Activated T-cell treated with anti-CD3 and anti-CD28 coated beads for 4 hours (primary cell): ENCODE measurements at places on chromosomes 7 and 10.

DNA sequence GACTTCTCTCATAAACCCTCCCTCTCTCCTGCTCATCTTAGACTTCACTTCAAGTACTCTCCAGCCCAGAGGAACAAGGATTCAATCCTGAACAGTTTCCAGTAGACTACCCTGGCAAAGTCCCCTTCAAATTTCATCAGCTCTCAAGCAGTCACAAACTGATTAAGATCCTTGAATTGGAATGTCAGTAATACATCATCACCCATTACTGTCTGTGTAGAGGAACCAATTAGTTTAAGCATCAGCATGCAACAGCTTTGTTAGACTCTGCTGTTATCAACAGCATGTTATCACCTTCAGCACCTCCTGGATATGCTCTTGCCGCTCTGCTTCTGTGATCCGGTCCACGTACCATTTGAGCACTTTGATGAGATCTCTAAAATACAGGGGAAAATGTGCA, 307.0 kb upstream of the IMMP2L start:
- DNase-seq: no peak

DNA sequence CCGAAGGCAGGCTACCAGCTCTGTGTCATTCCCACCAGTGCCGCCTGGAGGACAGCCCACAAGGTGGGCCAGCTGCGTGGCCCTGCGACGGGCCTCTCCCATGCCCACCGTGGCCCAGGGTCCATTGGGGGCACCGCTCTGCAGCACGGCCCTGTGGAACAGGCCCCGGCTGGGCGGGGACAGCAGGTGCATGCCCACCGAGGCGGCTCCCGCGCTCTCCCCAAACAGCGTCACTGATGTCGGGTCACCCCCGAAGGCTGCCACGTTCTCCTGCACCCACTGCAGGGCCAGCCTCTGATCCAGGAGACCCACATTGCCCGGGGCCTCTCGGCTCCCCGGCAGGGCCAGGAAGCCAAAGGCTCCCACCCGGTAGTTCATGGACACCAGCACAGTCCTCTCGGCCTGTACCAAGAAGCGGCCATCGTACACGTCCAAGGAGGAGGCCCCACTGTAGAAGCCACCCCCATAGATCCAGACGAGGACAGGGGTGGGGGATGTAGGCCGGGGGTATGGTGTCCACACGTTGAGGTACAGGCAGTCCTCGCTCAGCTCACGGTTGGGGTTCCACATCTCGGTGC, 2.3 kb downstream of the ACHE start:
- no peak for DNase-seq

DNA sequence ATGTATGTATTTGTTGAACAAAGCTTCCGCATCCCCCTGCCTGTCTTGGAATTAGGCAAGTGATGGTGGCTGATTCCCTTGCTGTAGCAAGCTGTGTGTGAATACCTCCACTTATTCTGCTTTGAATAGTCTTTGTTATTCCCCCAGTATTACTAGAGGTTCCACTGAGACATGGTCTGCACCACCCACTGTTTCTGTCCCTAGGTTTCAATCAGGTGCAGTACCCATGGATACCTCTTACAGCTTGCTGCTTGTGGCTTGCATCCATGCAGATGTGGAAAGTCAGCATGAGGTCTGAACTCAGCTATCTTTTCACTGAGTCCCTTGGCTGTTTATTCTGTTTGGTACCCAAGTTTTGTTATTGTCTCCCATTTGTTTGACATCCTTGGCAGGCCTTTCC, 447.4 kb downstream of the GRM8 start:
- no peak for DNase-seq

DNA sequence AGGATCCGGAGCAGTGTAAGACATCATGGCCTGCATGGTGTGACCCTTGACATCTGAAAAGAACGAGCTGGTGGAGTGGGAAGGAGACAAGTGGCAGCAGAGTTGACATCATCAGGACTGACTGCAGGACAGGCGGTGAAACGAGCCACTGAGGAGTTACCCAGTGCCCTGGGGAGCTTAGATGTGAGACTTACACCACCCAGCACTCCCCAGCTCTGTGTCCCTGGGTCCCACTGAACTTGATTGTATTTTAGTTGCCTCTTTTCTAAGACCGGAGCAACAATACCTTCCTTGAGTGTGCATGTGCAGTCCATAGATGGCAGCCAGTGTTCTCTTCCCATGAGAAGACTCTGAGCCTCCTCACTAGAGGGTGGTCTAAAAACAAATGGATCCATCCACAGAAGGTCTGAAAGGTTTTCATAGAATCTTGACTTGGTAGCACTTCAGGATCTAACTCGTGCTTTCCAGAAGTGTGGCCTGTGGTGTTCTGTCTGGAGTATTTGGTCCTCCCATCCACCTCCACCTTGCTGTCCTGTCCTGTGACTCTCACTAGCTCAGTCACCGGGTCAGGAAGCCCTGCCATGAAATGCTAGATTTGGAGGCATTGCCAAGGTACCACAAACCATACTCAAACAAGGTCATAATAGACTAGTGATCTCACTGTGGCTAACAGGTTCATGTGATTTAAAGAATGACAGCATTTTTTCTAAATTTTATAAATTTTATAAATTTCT, 59.0 kb downstream of the IKZF1 start:
- DNase-seq: no peak

DNA sequence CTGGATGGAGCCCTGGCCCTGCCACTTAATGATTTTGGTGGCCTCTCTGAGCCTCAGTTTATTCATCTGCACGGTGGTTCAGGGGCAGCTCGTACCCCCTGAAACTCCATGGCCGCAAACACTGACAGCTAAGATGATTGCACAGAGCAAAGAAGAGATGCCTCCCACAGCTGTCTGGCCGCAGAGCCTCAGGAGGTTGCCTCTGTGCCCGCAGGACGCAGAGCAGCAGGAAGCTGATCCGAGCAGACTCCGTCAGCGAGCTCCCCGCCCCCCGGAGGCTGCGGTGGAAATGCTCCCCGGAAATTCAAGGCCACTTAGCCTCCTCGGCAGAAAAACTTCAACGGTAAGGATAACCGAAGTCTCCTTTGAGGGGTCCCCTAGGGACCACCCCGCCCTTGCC, 30.2 kb upstream of the C10orf53 start:
- DNase-seq: no peak

GRCh38 chr10:84243759-84244158, 1.1 kb upstream of the RGR start:
- DNase-seq: no peak

GRCh38 chr10:91591797-91592174, 41.1 kb downstream of the PPP1R3C start:
- DNase-seq: no peak

GRCh38 chr10:89940076-89940475, 238.7 kb downstream of the KIF20B start:
- no peak for DNase-seq

DNA sequence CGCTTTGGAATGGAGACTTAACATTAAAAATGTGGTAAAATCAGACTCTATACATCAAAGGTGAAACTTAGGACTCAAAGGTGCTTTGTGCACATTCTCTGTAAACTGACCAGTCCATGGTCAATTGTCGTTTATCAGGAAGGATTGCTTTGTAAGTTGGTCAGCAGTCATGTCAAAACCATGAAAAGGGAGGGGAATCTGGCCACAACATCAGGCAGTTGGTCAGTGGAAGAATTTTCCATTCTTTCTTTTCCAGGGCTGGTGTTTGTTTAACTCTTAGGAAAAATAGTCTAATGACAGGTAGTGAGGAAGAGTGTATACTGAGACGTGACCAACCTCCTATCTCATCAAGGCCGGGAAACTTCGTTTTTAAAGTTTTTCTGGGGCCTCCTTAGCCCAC, 226.5 kb downstream of the ADK start:
- DNase-seq: no peak

DNA sequence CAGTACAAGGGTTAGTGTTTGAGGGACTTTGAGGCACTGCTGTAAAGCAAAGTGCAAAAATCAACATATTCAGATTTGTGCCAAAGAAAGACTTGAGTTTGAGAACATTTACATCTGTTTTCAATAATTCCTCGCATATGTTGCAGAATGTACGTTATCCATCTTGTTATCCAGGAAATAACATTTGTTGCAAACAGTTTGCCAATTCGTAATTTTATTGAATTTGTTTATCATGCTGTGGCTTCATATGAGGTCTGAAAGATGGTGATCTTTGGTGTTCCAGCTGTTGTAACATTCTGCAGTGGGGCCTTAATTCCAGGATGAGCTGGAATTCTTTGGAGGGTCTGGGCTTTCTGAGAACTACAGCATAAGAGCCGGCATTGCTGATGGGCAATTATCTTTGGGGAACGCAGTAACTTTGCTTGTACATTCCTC, 396.2 kb downstream of the LRMDA start:
- DNase-seq: no peak

- no peak for DNase-seq
Measured at GRCh38 chr7:70520611-70521010, 611.3 kb upstream of the GALNT17 start.

DNA sequence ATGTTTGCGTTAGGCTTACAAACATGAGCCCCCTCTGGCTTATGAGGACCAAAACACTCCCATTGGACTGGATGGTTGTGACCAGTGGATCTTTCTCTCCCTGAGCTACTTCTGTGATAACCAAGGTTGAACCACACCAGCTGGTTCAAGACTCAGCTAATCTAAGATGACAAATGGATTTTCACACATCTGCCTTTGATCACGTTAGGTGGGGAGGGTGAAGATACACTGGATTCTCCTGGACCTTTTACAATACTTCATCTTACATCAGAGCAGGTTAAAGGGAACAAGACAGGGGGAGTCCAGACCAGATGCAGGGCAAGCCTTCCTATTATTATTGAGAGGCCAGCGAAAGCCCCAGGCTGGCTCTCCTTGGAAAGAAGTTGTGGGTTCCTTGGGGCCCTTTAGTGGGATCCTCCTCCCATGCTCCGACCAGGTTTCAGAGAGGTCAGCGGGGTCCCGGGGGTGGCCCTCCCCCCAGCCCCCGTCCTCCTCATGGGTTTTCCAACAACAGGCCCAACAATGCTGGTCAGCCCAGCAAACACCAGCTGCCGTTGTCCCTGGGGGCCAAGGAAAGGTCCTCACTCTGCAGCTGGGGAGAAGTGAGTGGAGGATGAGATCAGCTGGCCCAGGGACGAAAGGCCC, 2.8 kb downstream of the GFRA1 start:
- DNase-seq: no peak

- DNase-seq: no peak
Measured at GRCh38 chr10:24574161-24574560, 149.5 kb downstream of the ARHGAP21 start.

DNA sequence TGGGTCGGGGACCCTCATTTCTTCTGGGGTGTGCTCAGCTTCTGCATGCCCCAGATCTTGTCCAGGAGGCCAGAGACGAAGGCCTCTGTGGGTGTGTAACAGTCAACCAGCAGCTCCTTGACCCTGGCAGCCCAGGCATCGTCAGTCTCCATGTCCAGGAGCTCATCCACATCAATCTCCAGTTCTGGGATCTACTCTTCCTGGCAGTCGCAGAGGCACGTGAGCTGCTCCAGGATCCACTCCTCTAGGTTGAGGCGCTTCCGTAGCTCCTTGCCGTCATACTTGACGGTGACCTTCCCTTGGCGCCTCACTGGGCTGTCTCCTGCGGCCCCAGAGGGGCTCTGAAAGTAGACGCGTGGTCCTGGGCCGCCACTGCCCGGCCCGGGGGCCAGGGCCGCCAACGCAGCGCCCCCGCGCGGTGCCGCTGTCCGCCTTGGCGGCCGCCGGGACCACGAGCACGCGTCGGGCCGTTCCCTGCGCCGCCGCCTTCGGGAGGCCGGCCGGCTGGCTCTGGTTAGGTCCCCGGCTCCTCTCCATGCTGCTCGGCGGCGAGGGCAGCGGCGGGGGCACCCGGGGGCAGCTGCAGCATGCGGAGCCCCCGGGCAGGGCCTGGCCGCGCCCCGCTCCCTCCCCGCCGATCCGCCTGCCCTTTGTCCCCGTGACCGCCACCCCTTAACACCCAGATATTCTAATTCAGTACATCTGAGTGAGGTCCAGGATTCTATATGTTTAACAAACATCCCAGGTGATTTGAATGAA, 170.5 kb downstream of the SEPTIN7 start:
- no peak for DNase-seq

GRCh38 chr10:102802920-102803534, 34.2 kb downstream of the CYP17A1 start:
- DNase-seq: no peak

DNA sequence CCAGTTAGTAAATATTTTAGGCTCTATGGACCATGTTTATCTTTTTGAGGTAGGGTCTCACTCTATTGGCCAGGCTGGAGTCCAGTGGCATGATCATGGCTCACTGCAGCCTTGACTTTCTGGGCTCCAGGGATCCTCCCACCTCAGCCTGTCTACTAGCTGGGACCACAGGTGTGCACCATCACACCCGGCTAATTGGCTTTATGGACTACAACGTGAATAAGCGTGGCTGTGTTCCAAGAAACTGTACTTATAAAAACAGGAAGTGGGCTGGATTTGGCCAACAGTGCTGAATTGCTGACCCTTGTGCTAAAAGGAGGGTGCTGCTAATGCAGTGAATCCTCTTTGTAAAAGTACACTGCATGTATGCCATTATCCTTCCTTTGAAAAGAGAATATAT, 111.7 kb upstream of the CDK13 start:
- DNase-seq: no peak

DNA sequence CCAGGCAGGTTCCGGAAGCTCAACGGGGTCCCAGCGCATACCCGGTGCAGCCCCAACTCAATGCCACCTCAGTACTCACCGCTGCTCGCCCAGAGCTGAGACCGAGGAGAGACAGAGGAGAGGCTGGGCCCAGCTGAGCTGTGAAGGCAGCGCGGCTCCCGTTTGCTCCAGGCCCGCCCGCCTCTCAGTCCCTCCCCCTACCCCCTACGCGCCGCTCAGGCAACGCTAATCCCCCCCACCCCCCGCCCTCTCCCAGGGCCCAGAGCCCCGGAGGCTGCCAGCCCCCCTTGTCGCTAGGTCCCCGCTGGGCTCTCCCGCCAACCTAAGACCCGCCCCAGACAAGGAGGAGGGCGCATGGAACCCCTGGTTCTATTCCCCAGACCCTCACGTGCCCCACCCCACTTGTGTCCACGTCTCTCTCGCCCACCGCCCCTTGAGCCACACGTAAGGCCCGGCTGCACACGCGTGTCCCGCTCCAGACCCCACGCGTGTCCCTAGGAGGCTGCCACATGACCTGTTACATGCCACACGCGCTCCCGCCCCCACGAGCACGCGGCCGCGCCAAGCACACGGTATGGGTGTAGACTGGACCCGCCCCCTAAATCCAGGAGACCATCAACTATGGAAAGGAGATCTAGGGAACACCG, at the start of gene PSD:
Gene PSD (minus strand): TSS at position 164 of the 647 bp plus-strand sequence. CDS start 1,747 bp downstream, outside the sequence.
- no peak for DNase-seq

DNA sequence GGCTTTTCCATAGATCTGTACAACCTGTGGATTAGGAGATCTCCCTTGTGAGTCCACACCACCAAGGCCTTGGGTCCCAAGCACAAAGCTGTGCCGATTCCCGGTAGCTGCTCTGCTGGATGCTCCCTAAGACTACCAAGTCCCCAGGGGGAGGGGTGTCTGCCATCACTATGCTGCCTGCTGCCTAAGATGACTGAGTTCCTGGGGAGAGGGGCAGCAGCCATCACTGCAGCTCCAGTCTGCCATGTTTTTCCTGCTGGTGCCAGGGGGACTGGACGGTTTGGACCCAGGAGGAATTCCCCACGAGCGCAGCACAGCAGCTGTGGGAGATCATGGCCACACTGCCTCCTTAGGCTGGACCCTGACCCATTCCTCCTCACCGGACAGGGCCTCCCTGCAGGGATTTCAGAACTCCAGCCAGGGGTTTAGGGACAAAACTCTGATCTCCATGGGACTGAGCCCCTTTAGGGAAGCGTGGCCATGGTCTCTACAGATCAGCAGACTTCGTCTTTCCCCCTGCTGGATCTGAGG, 1049.8 kb downstream of the SORCS1 start:
- no peak for DNase-seq
